Stimulated activated CD8-positive, alpha-beta memory T cell treated with anti-CD3 and anti-CD28 coated beads, Interleukin-4, amount 100 ng/mL, for 4 hours (primary cell): ENCODE measurements at places on chromosomes 16 and 17.

GRCh38 chr17:44105941-44106340, 17.5 kb downstream of the HDAC5 start:
- no peak for DNase-seq

- no peak for DNase-seq
Observed at GRCh38 chr16:62720651-62721050, 684.4 kb upstream of the CDH8 start.

GRCh38 chr16:67579686-67580085, 17.4 kb downstream of the CTCF start:
- no peak for DNase-seq

DNA sequence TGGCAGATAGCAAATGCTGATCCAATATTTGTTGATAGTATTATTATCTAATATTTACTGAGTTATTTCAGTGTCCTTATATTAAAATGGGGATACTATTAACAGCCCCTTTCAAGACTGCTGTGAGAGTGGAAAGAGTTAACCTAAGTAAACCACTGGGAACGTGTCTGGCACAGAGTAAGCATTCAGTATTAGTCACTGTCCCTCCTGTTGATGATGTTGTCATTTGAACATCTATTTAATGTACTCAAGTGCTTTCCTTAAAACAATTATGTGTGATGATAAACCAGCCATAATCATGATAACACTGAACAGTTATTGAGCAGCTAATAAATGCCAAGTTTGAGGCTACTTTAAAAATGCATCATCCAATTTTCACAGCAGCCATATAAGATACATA, 135.7 kb upstream of the XYLT1 start:
- no peak for DNase-seq

DNA sequence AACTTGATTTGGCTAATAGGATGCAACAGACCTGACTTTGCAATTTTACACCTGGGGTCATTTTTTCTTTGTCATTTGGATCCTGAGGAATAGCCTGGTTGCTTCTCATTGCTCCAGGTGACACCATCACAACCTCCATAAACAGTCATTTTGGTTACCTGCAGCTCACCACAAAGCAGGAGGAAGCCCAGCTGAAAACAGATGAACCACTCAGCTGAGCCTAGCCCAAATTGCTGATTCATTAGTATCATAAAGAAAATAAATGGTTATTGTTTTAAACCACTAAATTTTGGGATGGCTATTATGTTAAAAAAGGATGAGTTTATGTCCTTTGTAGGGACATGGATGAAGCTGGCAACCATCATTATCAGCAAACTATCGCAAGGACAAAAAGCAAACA, 841.0 kb upstream of the EEF2KMT start:
- no peak for DNase-seq

GRCh38 chr16:19172098-19172780, 4.2 kb downstream of the SYT17 start:
- DNase-seq: no peak
